ENCODE measurements at places on chromosomes 16 and 17.
A peak's percentile ranks its signal among the peaks of the same experiment; 100 is the strongest.

- no peak for DNase-seq
Observed at GRCh38 chr16:49453983-49454382, 80.4 kb downstream of the C16orf78 start.

DNA sequence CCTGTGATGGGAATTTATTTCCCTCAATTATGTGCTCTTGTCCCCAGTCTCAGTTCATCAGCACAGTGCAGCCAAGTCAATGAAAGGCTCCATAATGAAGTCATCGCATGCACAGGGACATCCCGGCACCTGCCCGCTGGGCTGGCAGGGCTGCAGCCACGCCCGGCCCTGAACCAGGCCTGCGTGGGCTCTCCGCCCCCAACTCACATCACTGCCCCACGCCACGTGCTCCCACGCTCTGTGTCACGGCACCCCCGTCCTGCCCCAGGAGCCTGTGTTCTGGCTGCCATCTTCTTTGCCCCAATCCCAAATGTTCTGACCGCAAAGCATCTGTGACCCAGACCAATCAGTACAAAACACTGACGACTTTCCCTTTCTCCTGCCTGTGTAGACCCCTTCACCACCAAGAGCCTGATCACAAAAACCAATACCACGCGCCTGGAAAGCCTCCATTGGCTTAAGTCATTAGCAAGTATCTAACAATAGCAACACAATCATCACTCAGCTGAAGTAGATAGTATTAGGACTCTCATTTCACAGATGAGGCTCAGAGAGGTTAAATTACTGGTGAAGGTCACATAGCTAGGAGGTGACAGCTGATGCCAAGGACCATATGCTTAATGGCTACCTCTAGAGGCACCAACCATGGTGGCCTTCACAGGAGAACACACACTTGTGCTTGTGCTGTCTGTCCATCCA lies 202.5 kb downstream of the ZFHX3 start:
- no peak for DNase-seq

GRCh38 chr16:1941162-1942046 lies 1.6 kb downstream of the MSRB1 start:
- no peak for DNase-seq

- no peak for DNase-seq
Observed at GRCh38 chr17:77768248-77768852, 190.2 kb upstream of the TNRC6C start.

DNA sequence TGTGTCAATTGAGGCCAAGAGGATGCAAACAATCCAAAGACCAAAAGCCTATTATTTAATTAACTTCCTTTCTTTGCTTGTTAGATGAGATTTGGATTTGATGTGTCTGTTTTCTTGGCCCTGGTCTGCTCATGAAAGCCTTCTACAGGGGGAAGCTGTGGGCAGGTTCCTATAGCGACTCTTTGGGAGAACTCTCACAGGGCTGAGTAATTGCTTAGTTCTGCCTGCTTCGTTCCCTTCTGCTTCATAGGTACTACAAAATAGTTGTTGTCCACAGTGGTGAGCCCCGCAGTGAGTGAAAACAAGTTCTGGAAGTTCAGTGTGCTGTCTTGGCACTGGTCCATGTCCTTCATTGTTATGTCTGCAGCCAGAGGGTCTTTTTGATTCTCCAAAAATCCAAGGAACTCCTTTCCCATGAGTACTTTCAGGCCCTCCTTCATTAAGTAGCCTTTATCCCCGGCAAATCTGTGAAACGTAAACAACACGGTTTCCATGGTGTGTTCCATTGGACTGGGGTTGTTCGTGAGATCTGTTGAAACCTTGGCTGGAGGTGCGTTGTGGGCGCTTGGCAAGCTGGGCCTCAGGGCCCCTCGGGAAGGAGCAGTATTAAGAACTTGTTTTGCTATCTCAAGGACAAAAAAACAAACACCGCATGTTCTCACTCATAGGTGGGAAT lies 30.0 kb upstream of the ANKRD40CL start:
- peak; percentile 43 for DNase-seq

- DNase-seq, result no peak
Observed at GRCh38 chr17:35731917-35732805, 722 bp downstream of the RASL10B start.

- DNase-seq, result no peak
Observed at GRCh38 chr17:32287804-32288511, 22.3 kb downstream of the RHBDL3 start.

- DNase-seq, result no peak
Observed at GRCh38 chr17:62562656-62563055, 64.8 kb upstream of the MRC2 start.

DNA sequence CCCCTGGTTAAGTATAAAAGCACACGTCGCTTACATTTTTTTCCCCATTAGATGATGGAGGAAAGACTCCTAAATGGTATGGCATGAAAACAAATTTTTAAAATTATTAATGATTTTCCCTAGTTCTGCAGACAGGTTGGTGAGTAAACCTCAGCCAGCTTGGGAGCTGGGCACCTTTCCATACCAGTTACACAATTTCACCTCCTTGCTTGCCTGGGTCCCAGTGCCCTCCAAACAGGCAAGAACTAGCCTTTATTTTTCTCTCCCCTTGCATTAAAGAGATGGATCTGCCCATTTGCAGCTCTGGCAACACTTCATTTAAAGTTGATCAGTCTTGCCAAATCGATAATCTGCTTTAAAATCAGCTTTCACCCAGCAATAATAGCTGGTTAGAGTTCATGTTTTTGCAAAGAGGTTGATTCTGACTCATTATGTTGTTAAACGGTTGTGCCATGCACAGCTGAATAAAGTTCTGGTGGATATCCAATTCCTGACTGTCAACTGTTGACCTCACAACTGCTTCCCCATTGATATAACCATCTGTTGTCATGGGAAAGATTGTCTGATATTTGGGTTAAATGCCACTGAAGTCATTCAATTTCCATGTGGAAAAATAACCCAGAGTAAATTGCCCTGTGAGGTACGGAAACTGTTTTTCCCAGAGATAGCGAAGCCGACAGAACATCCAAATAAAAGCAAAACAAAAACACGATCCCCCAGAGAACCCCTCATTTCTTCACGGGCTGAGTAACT lies 1.3 kb downstream of the C17orf58 start:
- peak; percentile 49 for DNase-seq

- peak; percentile 94 for DNase-seq
Observed at GRCh38 chr16:30535777-30536190, 1.1 kb upstream of the ZNF747 start.

DNA sequence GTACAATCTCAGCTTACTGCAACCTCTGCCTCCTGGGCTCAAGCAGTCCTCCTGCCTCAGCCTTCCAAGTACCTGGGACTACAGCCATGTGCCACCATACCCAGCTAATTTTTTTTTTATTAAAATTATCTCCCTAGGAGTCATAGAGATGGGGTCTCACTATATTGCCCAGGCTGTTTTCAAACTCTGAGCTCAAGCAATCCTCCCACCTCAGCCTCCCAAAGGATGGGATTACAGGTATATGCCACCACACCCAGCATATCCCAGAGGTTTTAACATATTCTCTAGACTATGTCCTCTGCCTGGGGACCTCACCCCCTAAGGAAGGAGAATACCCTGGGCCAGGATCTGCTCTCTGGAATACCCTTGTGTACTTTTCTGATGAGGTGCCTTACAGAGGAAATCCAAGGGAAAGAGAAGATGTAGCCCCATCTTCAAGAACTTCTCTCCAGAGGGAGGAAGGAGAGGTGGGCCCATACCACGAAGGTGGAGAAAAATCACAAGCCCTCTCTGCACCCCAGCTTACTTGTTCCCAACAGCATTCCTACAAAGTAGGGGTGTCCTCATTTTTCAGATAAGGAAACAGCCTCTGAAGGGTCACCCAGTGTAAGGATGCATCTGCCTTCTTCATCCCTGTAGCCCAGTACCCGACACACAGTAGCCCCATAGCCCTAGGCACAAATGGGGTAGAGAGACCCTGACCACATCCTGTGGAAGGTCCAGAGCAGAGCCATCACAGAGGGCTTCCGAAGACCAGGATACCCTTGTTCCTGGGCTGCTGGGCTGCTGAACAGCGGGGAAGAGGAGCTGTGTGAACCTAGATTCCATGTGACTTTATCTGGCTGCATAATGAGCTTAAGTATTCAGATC lies 151.6 kb downstream of the SOCS1 start:
- no peak for DNase-seq

DNA sequence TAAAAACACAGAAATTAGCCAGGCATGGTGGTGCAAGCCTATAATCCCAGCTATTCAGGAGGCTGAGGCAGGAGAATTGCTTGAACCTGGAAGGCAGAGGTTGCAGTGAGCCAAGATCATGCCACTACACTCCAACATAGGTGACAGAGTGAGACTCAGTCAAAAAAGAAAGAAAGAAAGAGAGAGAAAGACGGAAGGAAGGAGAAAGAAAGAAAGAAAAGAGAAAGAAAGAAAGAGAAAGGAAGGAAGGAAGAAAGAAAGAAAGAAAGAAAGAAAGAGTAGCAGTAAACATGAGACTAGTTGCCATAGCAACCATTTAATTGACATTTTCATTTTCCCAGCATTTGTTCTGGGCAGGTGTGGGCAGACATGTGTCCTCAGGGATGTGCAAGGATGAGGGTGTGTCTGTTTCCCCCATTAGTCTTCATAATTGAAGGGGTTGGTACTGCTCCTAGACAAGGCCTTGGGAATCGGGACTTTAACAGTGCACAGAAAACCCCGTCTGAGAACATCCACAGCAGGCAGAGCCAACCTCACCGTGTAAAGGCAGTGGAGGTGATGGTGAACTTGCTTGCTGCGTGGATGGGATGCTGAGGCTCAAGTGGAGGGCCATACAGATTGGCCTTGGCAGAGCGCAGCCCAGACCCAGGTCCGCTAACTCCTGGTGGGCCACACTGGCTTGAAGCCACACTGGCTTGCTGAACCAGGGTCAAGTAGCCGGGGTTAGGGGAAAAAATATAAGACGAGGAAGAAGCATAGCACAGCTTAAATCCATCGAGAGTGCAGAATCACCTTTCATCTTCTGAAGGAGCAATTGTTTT lies 35.2 kb upstream of the KIFC3 start:
- no peak for DNase-seq

GRCh38 chr16:28838558-28838918 lies 7.6 kb downstream of the TUFM start:
- DNase-seq, result peak; percentile 28

- DNase-seq, result no peak
Observed at GRCh38 chr17:19537111-19537510, 3.5 kb downstream of the SLC47A1 start.

DNA sequence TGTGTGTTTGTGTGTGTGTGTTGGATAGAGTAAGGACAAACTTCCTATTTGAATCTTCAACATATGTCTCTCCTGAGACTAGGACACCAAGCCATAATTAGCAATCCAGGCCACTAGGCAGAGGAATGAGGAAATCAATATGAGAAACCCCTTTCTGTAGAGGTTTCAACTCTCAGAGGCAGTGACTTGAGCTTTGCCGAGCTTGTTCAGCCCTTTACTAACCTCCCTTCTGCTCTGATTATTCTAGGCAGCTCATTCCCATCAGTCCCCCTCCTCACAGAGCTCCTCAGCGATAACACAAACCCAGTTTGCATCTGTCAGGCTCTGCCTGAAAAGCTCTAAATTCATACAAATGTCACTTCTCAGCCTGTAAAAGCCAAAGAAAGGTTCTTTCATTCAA lies 1030.3 kb downstream of the CDH8 start:
- DNase-seq, result no peak

- DNase-seq, result no peak
Observed at GRCh38 chr17:12983991-12984884, 33.6 kb downstream of the ELAC2 start.

GRCh38 chr17:71628306-71628705 lies 492.5 kb upstream of the SOX9 start:
- no peak for DNase-seq

DNA sequence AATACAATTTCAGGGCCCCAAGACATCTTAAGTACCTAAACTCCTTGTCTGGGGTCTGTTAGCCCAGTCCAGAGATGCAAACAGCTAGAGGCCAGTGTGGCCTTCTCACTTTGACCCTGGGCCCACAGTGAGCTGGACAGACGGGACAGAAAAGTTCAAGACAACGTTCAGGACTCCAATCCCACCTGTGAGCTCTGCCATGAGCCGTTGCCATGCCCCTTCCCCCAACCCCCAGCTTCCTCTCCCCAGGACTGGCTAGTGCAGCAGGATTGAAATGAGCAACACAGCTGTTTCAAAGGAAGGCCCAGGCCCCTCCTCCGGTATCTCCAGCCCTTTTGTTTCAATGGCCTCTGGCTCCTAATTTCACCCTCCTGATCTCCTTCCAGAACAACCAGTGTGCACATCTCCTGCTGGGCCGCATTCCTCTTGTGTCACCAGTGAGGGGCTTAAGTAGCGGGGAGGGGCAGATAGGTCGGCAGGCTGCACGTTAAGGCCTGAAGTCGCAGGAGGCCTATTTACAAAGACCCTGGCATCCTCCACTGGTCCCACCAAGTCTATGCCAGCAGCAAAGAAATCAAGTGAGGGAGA lies 11.3 kb downstream of the AXIN2 start:
- no peak for DNase-seq

GRCh38 chr17:29401258-29401657 lies 11.1 kb downstream of the TAOK1 start:
- peak; percentile 36 for DNase-seq

- no peak for DNase-seq
Observed at GRCh38 chr16:17232487-17232886, 238.3 kb downstream of the XYLT1 start.

GRCh38 chr17:6894206-6894528 lies 62.6 kb upstream of the TEKT1 start:
- DNase-seq, result peak; percentile 59

GRCh38 chr17:39045948-39046679 lies 78.9 kb upstream of the FBXO47 start:
- DNase-seq, result no peak

DNA sequence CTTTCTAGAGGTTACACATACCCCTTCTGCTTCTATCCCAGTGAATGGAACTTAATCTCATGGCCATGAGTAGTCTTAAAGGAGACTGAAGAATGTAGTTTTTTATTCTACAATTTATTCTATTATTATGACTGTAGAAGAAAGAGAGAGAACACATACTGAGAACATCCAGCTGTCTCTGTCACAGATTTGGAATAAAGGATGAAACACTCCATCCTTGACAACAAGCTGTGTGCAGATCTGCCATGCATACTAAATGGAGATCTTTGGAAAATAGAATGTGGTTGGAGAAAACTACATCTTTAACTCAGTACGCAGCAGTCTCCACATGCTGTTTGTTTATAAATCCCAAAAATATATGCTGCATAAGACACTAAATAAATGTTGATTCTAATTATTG lies 54.1 kb upstream of the NUDT7 start:
- no peak for DNase-seq

GRCh38 chr16:61892531-61892930 lies 143.7 kb downstream of the CDH8 start:
- DNase-seq, result no peak

- DNase-seq, result peak; percentile 85
Observed at GRCh38 chr16:24504472-24505345, 34.7 kb upstream of the RBBP6 start.

- DNase-seq, result peak; percentile 13
Observed at GRCh38 chr16:72877374-72878028, 170.4 kb downstream of the ZFHX3 start.

GRCh38 chr17:76204277-76204676 lies 36.0 kb downstream of the RNF157 start:
- DNase-seq, result no peak
